ENCODE measurements at places on chromosomes 6 and 20.
A peak's percentile ranks its signal among the peaks of the same experiment; 100 is the strongest.

DNA sequence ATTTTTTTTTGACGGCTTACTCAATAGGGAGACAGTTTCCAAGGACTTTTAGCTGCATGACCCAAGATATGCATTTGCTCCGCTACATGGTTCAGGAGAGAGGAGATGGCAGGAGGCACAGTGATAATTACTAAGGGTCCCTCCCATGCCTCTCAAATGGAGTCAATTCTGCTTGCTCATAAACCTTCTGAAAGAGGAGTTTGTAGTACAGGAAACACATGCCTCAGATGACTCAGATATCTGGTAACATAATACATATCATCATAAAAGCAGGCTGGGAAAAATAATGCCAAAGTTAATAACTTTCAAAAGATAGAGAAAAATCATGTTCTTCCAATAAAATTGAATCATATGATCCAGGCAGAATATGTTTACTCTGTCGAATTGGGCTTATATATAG is 97.6 kb upstream of the DEFB112 start:
- no peak for DNase-seq

DNA sequence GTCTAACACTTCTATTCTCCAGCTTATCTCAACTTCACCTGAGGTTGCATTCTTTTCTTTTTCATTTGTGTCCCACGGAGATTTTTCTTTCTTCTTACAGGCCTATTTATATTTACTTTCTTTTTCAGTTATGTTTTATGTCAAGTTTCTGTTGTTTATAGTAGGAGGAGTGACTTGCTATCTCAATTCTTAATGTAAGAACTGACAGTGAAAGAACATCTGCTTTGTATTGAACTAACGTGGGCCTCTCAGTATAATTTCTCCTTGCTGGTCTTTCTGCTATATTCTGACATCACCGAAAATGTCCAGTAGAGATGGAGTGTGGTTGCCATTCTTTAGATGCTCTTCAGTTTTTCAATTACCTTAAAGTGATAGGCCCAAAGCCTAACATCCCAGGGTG is 521.7 kb downstream of the EPM2A start:
- DNase-seq: no peak

GRCh38 chr6:37205997-37206340 is 36.0 kb downstream of the PIM1 start:
- DNase-seq: no peak

DNA sequence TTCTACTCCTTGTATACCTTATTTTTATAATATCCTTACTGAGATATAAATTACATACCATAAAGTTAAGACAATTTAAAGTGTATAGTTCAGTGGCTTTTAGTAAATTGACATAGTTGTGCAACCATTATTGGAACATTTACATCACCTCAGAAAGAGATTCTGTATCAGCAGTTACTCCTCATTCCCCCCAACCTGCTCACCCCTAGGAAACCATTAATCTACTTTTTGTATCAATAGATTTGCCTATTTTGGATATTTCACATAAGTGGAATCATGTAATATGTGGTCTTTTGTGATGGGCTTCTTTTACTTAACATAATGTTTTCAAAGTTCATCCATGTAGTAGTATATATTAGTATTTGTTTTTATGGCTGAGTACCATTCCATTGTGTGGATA is 51.3 kb downstream of the CDC5L start:
- no peak for DNase-seq

- no peak for DNase-seq
Observed at GRCh38 chr6:35601331-35602132, 87.2 kb downstream of the FKBP5 start.

DNA sequence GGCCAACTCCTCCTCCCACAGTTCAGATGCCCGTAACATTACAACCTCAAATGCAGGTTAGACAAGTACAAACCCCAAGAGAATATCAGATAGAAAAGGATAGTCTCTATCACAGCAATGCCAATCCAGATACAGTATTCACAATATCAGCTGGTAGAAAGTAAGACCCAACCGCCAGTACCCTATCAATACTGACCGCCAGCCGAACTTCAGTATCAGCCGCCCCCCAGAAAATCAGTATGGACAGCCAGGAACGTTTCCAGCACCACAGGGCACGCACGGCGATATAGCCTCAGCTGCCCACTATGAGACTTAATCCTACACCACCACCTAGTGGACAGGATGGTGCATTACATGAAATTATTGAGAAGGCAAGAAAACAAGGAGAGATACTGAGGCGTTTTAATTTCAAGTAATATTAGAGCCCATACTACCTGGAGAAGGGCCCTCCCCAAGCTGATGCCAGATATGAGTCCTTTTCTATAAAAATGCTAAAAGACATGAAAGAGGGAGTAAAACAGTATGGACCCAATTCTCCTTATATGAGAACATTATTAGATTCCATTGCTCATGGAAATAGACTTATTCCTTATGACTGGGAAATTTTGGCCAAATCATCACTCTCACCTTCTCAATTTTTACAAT is 17.6 kb upstream of the EIF2S2 start:
- peak; percentile 56 for DNase-seq

DNA sequence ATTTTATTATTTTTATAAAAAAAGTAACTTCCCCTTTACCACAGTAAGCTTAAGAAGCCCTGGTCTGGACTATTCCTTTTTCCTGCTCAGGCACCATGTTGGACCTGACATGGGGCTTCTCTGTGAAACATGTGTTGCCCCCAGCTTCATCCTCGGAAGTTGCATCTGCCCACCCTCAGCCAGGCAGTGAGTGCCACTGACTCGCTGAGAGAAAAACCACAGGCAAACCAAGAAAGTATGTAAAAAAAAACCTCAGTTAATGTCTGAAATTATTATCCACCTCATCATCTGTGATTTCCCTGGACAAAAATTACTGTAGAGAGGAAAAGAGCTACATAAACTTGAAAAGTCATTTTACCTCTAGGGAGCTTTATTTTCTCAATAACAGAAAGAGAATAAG is 109.9 kb upstream of the MCHR2 start:
- DNase-seq: no peak

DNA sequence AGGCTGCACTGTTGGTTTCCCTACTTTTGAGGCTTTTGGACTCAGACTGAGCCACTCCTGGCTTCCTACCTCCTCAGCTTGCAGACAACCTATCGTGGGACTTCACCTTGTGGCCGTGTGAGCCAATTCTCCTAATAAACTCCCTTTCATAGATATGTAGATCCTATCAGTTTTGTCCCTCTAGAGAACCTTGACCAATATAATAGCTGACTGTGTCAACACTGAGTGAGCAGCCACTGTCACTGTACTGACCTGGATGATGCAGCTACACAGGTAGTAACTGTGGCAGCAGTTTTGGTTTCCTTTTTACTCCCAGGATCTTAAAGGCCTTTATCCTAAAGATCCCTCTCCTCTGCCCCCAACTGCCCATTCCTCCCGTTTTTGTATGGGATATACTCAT is 70.2 kb downstream of the SLC22A3 start:
- no peak for DNase-seq

- DNase-seq: no peak
Observed at GRCh38 chr6:144729502-144729901, 444.4 kb downstream of the UTRN start.
